ENCODE measurements at places on chromosomes 1 and 21.
A peak's percentile ranks its signal among the peaks of the same experiment; 100 is the strongest.

GRCh38 chr1:29832471-29832870, 596.1 kb downstream of the PTPRU start:
- DNase-seq, result no peak

GRCh38 chr1:158999316-159000069, 10.2 kb upstream of the IFI16 start:
- peak; percentile 81 for DNase-seq

DNA sequence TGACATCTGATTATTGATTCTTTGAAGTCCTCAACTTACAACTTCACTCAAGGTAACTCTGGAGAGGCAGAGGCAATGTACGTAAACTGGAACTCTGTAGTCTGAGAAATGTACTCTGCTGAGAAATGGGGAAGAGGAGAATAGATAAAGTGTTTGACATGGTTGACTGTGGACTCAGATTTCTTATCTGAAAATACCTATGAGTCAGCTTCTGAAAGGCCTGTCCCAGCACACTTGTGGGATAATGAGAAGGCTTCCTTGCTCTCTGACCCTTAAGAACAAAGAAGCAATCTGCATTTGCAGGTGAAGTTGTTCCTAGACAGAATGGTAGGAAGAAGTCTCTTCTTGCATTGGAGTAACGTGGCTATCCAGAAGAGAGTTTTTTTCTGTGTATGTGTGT, 1573.5 kb downstream of the BRINP3 start:
- no peak for DNase-seq

DNA sequence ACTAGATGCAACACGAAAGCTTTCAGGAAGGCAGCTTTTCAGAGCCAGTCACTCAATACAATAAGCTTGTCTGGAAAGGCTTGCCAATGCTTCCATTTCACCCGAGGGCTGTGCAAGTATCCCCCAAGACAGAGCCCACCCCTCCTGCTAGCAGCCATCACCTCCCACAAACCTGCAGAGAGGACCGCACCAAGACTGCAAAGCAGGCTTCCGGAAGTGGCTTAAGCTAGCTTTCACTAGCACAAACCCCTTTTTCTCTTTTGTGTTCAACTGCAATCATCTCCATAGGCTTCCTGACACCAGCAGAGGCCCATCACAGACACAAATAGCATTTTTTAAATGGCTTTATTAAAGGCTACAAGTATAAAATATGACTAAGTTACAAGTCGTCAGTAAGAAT, 31.5 kb downstream of the C1orf198 start:
- DNase-seq, result no peak

DNA sequence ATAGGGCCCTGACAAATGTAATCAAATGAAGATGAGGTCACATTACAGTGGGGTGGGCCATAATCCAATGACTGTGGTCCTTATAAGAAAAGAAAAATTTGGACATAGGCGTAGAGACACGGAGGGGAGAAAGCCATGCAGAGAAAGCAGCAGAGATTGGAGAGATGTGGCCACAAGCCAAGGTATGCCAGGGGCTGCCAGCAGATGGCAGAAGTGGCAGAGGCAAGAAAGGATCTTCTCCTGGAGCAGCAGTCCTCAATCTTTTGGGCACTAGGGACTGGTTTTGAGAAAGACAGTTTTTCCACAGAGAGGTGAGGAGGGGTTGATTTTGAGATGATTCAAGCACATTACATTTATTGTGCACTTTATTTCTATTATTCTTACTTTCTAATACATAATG, 355.1 kb downstream of the NPHP4 start:
- DNase-seq, result no peak

- no peak for DNase-seq
Observed at GRCh38 chr1:204377800-204378668, 18.3 kb upstream of the PLEKHA6 start.

- DNase-seq, result no peak
Observed at GRCh38 chr1:158020259-158020885, 26.9 kb downstream of the KIRREL1 start.

DNA sequence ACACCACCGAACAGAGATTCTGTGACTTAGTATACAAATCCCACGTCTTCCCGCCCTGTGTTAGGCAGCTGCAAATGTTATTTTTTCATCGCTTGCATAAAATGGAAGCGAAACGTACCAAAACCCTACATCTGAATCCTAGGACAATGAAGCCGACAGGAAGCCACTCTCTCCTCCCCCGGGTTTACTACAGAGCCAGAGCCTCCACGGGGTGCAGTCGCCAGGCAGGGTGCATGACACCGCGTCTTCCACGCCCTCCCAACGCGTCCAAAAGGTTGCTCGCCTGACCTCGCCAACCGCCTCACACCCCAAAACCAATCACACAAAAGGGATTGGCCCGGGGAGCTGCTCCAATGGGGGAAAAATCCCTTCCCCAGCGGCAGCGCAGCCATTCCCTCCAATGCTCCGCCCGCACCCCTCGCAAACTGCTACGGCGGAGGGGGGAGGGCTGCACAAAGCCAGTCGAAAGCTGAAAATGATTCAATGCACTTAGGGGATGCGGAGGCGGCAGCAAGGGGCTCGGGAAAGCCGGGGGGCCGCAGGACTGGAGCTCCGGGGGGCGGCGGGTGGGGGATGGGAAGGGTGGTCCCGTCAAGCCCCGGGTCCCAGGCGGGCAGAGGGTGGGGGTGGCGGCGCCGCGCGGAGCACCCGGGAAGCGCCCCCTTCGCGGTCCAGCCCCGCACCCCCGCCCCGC, 701 bp downstream of the CEP170 start:
- DNase-seq, result no peak

GRCh38 chr1:46458190-46458589, 31.4 kb upstream of the DMBX1 start:
- no peak for DNase-seq

- DNase-seq, result no peak
Observed at GRCh38 chr1:116370181-116370580, 2.9 kb upstream of the ATP1A1 start.

GRCh38 chr1:245591346-245592188, 436.8 kb downstream of the KIF26B start:
- DNase-seq, result no peak

DNA sequence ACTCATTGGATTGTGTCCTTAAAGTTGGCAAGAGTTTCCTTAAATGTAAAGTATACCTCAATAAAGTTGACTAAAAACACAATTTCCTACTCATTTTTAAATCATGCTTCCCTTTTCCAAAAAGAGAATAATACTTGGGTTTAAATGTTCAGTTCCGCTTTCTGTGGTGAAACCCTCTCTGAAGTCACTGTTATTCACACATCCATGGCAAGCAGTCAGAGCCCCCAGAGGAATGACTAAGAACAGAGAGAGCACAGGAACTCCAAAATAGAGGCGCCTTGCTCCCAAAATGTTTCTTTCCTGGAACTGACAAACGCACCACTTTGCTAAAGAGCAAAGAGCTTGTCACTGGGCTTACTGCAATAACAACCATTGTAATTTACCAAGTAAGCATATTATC, 142.5 kb downstream of the TIAM1 start:
- DNase-seq, result no peak

GRCh38 chr1:43303471-43304313, 2.9 kb downstream of the TIE1 start:
- no peak for DNase-seq

DNA sequence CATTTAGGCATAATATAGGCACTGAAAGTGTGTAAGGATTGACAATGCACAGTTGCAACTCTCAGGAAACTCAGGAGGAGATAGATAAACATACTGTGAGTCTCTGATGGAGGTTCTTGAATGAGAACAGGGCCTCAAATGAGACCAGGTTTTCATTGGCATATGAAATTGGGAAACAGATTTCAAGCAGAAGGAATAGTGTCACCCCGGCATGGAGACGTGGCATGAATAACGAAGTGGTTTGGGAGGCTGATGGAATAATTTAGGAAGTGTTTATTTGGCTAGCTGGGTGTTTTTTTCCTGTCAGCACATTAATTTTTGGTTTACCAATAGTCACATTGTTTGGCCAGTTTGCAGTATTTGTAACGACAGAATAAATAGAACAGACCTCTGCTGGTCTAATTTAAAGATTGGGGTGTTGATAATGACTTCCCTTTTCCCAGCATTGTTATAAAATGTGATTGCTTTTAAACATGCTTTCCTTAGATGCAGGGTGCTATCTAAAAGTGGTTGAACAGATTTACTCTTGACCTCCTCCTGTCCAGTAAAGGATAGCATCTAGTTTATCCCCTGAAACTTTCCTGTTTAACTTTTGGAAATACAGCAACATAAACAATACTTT, 132.0 kb downstream of the C1orf21 start:
- no peak for DNase-seq

- peak; percentile 43 for DNase-seq
Observed at GRCh38 chr1:174998569-174999215, 1.1 kb upstream of the CACYBP start.

GRCh38 chr1:81824759-81825158, 24.0 kb downstream of the ADGRL2 start:
- no peak for DNase-seq

DNA sequence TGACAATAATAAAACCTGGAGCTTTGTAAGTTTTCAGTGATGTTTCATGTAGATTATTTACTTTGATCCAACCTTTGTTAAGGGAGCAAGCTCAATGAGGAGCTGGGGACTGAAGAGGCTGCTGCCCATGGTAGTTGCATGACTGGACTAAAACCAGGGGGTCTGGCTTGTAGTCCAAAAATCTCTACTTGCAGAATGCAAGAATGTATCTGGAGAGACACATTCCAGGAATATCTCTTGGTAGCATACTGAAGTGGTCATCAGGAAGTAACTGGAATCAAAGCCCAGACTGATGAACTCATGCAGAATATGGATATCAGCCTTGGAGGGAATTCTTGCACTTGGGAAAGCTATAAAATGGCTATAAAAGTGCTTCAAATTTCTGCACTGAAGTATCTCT, 5.8 kb upstream of the KIAA0040 start:
- DNase-seq, result no peak

DNA sequence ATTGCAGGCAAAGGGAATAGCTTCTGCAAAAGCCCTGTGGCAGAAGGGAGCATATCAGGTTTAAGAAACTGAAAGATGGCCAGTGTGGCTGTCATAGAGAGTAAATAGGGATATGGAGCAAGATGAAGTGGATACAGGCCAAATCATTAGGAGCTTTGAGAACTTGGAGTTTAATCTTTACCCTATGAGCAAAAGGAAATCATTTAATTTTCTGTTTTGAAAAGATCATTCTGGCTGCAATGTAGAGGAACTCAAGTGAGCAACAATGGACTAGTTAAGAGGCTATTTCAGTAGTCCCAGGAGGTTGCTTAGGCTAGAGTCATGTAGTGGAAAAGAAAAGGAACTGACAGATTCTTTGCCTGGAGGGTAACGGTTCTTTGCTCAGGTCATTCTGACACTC, 47.2 kb downstream of the RAP1A start:
- no peak for DNase-seq

GRCh38 chr1:154729031-154729442, 121.1 kb upstream of the ADAR start:
- DNase-seq, result no peak

DNA sequence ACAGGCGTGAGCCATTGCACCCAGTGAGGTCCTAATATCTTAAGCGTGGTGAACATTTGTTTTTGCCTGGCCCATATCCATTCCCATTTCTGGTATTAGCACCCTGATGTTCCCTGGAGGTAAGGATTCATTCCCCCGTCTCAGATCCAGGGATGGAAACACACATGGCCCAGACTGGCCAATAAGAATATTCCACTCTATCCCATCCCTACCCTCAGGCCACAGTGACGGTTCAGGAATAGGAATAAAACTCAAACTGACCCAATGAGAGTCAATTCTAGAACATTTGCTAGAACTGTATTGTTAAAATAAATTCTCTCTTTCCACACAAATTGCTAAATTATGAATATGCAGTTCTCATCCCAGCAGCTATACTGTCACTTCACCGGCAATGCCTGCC, 76.1 kb downstream of the PIK3R3 start:
- no peak for DNase-seq

- DNase-seq, result no peak
Observed at GRCh38 chr1:9910076-9910422, at the start of gene CTNNBIP1. Gene CTNNBIP1 (minus strand): TSS chr1:9910269. CDS start chr1:9872064, 38,205 bp downstream.

- no peak for DNase-seq
Observed at GRCh38 chr1:109047339-109047738, 5.4 kb upstream of the WDR47 start.

GRCh38 chr1:44290250-44291094, 64.6 kb downstream of the ERI3 start:
- DNase-seq, result no peak

DNA sequence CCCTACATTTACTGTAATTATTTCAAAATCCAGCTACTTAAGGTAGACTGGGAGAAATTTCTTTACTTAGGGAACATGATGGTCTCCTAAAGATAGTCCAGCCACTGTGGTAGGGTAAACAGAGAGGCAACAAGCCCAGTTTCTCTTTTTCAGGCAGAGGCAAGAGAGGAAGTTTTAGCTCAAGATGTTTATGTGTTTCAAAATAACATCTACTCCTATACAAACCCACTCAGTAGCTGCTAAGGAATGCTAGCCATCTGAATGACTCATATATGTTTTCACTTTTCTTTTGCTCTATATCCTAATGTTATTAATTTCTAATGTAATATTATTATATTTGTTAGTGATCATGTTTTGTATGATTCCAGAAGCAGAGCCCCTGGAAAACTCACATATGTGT, 856.6 kb downstream of the PLA2G4A start:
- no peak for DNase-seq

GRCh38 chr1:192260076-192260475, 56.7 kb upstream of the RGS21 start:
- DNase-seq, result no peak

GRCh38 chr1:167423684-167424619, 94.4 kb downstream of the CD247 start:
- no peak for DNase-seq

DNA sequence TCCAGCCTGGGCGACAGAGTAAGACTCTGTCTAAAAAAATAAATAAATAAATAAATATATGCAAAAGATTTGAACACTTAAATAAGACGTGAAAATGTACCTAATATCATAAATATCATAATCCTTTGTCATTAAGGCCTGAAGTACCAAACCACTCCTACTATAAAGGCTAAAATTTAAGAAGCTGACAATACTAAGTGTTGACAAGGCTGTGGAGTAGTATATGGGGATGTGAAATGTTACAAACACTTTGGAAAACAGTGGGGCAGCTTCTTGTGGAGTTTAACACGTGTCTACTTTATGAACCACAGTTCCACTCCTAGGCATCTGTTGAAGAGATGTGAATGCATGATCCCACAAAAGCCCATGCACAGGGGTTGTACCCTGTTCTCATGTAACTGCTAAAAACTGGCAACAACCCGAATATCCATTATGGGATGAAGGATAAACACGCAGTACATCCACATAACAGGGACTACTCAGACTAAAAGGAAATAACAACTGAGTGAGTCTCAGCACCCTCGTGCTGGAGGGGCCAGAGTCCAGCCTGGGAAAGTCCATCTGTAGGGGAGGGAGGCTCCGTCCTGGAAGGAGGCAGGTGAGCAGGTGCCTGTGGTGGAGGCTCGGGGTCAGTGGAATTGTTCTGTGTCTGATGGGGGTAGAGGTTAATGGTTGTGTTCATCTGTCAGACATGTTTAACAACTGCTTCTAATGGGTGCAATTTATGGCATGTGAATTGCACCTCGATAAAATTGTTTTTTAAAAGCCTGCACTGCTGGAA, 6.7 kb upstream of the SLC19A1 start:
- no peak for DNase-seq
